Right lung (tissue), 10 donors: ENCODE measurements at places on chromosomes 5 and 9. TPM values are rescaled to one million over a fixed set of nuclear protein-coding genes. Genes with fewer than 3 reads are reported as not detected.

- no peak for DNase-seq
Observed at GRCh38 chr5:143889986-143890385, 78.0 kb downstream of the HMHB1 start.

The CER1 gene
- 0.64 TPM for polyA plus RNA-seq

GRCh38 chr5:95818181-95819147 is 4.1 kb downstream of the GLRX start:
- DNase-seq, result no peak

DNA sequence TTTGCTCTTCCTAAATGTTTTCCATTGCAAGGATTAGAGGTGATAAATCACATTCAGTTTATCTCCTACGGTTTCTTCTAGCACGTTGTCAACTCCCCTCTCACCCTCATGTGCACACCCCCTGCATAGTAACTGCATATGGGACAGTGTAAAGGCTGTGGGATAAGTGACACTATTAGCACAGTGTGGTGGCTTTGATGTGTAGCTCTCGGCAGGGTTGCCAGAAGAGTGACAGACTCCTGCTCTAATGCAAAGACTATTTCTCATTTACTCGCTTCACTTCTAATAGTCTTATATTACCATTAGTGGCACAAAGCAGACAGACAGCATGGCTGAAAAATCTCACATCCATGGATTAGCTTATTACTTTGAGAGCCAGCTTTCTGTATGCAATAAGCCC is 454.6 kb downstream of the CETN3 start:
- DNase-seq, result no peak

DNA sequence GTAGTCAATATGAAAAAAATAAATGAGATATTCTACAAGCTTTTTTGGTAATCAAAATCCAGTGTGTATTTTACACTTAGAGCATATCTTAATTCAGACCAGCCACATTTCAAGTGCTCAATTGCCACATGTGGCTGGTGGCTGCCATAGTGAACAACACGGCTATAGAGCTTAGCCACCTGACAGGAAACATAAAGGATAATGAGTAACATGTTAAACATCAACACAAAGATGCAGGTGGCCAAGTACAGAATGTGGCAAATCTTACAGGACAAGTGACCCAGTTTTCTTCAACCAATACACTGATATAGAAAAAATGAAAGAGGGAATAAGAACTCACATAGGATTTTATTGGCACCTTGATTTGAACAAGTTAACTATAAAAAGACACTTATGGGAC is 61.4 kb downstream of the KIF24 start:
- DNase-seq, result no peak

- DNase-seq, result no peak
Observed at GRCh38 chr9:665296-665695, 176.2 kb upstream of the DMRT1 start.

GRCh38 chr5:50320131-50320749 is 120.8 kb downstream of the EMB start:
- no peak for DNase-seq

The WDR38 gene
- 9.1 TPM for polyA plus RNA-seq

The RNF208 gene
- 4.9 TPM for polyA plus RNA-seq

DNA sequence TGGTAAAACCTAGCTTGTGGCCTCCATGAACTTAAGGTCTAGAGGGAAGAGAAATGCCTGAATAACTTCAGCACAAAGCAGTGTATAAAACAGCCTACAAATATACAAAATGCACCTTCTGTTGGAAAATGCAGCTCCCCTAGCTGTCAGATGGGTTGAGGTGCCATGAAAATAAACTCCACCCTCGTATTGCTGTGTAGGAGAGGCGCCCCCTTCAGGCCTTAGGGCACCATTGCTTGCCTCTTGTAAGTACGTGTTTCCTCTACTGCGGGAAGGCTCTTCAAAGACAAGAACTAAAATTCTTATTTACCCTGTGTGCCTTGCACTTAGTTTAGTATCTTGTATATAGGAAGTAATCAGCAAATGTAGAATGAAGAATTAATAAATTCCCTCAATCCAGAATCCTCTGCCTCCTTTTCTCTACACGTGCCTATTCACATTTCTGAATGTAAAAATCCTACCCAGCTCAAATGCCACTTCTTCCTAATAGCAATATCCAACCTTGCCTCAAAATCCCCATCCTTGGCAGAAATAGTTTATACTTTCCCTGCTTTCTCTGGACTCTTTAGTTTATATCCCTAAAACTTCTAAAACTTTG is 393.7 kb upstream of the PDE4D start:
- DNase-seq, result no peak

GRCh38 chr5:73442231-73442811 is 6.3 kb downstream of the FOXD1 start:
- DNase-seq, result no peak

- no peak for DNase-seq
Observed at GRCh38 chr5:3899093-3899492, 303.5 kb downstream of the IRX1 start.

GRCh38 chr9:125183054-125183453 is 6.5 kb downstream of the PPP6C start:
- no peak for DNase-seq

GRCh38 chr9:120927269-120928014 is 846 bp upstream of the TRAF1 start:
- no peak for DNase-seq

DNA sequence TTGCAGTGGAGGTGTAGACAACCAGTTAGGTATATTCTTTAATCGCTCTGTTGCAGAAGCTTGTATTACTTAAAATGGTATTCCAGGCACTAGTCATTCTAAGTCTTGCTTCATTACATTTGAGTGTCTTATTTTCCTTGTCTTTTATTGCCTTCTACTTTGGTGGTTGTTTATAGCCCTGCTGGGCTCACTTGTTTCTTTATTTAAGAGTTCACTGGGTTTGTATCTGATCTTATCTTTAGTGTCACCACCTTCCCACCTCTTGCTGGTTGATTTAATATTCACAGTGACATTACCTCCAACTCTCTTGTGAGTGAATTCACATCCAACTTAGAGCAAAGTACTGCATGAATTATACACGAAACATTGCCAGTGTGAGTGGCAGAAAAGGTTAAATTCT is 83.6 kb upstream of the BNC2 start:
- DNase-seq, result no peak

DNA sequence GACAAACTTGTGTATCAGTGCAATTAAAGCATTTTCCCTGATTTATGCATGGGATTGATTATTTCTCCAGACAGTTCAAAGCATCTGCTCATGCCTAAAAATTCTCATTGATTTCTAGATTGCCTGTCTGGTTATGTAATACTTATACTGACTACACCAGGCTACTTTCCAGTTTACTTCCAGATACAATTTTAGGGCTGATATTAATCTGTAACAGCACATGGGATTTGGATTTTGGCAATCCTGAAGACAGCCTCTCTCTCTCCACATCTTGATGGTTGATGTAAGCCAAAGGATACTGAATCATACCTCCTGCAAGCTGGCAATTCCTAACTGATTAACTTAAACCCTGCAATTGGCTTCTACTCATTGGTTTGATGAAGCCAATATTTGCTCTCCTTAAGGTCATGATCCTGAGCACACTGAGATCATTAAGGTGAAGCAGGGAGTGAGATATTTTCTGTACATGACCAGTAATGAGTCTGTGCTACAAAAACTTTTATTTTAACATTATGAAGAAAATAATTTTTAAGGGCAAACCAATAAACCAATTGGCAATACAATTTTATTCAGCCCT is 25.7 kb upstream of the FBXL7 start:
- DNase-seq, result no peak

The PHF24 gene
- polyA plus RNA-seq, result 0.19 TPM

DNA sequence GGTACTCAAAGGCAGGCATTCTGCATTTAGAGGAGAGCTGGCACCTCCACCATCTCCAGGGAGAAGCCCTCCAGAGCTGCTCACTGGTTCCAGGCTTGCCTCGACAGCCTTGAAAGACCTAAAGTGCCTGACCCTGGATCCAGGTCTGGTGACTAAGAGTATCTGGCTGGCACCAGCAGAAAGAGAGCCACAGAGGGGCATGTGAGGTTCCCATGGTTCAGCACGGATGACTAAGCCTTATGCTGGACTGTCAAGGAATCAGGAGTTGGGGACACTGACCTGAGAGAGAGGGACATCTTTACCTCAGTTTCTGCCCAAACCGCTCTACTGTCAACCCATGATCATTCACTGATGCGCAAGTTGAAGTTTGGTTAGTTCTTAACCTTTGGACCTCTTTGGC is 3.0 kb downstream of the ACTL7A start:
- DNase-seq, result no peak

GRCh38 chr9:96646081-96646991 is 8.8 kb downstream of the PRXL2C start:
- peak; percentile 7 for DNase-seq

DNA sequence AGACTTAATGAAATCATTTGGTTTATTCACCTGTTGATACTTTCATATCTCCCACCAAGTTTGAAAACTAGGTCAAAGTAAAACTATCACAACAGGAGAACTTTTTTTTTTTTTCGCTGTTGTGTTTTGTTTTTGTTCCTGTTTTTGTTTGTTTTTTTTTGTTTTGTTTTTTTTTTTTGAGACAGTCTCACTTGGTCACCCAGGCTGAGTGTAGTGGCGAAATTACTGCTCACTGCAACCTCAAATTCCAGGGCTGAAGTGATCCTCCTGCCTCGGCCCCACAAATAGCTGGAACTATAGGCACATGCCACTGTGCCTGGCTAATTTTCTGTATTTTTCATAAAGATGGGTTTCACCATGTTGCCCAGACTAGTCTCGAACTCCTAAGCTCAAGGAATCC is 49.3 kb downstream of the MLLT3 start:
- DNase-seq, result no peak

DNA sequence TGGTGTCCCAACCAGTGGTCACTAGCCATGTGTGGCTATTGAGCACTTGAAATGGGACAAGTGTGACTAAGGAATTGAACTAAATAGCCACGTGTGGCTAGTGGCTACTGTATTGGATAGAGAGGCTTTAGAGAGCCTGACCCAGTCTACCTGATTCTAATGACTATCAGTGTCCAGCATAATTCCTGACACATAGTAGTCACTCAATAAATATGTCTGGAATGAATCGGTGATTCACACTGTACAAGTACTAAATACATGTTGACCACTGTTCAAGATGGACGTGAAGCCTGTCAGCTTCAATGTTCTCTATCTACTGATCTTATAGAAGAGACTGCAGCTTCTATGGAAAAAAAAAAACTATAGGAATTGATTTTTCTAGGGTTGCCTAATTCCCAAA is 57.7 kb upstream of the MAST4 start:
- no peak for DNase-seq

- DNase-seq, result peak; percentile 63
Observed at GRCh38 chr5:56099346-56099745, 104.6 kb upstream of the IL6ST start.

DNA sequence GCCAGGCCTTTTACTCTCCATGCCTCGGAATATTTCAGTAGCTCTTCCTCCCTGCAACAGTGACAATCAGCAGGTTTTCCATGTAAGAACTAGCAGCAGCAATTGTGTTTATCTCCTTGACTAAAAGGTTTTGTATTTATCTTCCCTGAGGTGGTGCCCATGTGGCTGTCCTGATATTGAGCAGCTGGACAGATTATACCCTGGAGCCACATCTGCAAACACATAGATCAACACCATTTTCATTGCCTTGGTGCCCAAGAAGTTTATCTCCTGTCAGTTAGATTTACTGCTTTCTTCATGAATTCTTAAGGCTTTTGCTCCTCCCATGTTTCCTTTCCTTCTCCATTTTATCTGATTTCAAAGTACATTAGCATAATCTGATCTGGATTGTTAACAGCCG is 378.4 kb downstream of the SPATA31D1 start:
- DNase-seq, result no peak

GRCh38 chr9:2247340-2247739 is 232.2 kb downstream of the SMARCA2 start:
- no peak for DNase-seq

DNA sequence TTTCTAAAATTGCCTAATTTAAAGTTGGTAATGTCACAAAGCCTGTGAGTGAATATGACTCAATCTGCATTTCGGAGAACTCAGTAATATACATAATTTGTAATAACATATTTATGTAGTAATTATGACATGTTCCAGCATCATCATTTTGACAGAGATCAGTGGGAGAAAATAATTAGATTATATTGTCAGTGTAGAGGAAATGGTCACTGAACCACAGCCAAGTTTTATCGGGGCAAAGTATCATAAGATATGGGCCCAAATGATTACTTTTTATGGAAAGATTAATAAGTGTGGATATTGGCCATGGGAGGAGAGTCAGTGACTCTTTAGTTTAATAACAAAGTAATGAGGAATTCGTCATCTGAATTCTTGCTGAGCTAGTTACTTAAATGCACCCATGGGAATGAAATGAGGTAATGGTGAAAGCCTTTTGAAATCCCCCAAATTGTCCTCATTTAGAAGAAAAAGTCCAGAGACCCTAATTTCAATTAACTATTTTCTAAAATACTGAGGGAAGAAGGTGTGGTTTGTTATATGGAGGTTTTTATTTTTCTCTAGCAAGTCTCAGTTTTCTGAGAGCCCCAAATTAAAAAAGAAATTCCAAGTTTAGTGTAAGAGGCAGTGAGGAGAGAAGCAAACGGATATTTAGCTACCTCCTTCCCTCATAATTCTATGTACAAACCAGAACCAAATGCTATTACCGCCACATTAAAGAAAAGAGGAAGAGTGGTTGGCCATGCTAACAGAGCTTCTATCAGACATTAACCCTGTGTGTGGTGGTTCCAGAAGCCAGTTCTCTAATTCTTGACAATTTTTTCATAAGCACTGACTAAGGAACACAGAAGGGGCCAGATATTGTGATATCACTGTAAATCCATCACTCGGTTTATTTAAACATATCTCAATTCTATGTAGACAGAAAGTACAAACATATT is 37.7 kb upstream of the MRPS30 start:
- DNase-seq, result peak; percentile 7

DNA sequence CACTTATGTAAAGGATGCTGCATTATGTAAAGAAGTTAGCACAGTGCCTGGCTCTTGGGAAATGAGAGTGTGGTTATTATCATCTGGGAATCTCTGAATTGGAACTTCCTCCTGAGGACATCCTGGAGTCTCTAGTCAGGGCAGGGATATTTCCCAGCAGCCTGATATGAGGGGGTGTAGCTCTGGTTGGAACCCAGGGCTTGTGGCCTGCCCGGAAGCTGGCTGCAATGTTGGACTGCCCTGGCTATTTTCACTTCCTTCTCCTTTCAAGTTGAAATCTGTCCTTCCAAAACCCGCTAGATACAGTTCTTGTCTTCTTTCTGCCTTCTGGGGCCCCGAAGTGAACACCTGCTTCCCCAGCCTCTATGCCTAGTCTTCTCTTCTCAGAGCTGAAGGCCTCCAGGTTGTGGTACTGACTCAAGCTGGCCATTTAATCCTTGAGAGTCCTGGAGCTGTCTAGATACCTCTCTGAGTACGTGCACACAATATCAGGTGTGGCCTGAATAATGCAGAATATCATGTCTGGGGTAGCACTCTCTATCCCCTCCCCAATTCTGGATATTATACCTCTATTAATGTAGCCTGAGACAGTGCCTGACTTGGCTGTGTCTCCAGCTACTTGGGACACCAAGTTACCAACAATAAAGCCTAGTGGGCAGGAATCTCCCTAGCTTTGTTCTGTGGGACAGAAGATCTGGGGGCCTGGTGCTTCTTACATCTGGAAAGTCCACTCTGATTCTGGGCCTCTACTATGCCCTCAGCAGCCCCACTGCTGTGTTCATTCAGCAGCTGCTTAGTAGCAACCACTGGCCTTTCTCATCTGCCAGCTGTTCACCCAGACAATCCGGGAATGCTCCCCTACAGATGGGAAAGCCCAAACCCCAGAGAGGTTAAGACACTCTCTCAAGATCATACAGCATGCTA is 45.0 kb downstream of the SLC6A7 start:
- no peak for DNase-seq
